Activated CD8-positive, alpha-beta memory T cell treated with anti-CD3 and anti-CD28 coated beads for 1 hour (primary cell): ENCODE measurements at places on chromosomes 11 and 22.

DNA sequence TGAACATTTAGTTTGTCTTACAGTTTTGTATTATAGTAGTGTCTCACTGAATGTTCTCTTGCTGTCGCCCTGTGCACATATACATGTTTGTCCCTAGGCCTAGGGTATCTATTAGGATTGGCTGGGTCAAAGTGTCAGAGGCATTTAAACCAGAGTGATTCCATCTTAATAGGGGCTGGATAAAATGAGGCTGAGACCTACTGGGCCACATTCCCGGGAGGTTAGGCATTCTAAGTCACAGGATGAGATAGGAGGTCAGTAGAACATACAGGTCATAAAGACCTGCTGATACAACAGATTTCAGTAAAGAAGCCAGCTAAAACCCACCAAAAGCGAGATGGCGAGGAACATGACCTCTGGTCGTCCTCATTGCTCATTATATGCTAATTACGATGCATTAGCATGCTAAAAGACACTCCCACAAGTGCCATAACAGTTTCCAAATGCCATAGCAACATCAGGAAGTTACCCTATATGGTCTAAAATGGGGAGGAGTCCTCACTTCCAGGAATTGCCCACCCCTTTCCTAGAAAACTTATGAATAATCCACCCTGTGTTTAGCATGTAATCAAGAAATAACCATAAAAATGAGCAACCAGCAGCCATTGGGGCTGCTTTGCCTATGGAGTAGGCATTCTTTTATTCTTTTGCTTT, 82.6 kb downstream of the LDLRAD3 start:
- no peak for DNase-seq

- no peak for DNase-seq
Observed at GRCh38 chr22:42116848-42117424, 13.7 kb downstream of the CYP2D6 start.

GRCh38 chr11:106581399-106581798, 436.9 kb downstream of the GUCY1A2 start:
- no peak for DNase-seq

DNA sequence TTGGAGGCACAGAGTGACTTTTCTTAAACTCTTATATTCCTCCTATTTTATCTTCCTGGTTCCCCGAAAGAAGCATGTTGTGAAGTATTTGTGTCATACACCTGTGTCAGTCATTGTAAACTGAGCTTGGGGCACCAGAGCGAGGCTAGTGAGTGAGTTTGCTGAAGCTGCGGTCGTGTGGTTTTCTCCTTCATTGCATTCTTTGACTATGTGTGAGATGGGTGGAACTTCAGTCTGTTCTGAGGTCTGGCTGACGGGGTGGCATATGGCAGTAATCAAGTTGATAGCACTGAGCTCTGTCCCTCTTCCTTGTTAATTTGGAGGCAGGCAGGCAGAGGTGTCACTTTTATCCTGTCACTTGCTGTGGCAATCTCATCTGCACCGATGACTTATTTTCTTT, 4.2 kb downstream of the VPS26B start:
- no peak for DNase-seq

DNA sequence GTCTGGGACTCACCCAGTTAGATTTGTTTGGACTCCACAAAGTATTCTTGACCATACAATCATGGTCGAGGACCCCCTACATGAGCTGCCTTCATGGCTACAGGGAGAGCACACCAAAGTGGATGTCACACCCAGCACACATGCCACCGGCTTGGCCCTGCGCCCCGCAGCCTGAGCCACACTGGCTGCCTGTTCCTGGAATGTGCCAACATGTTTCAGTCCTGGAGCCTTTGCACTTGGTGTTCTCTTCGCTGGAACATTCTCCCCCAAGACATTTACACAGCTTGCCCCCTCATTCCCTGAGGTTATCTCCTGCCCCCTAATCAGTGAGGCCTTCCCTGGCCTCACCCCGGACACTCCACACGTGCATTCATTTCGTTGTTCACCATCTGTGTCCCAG, 46.0 kb downstream of the PPARA start:
- DNase-seq = no peak

DNA sequence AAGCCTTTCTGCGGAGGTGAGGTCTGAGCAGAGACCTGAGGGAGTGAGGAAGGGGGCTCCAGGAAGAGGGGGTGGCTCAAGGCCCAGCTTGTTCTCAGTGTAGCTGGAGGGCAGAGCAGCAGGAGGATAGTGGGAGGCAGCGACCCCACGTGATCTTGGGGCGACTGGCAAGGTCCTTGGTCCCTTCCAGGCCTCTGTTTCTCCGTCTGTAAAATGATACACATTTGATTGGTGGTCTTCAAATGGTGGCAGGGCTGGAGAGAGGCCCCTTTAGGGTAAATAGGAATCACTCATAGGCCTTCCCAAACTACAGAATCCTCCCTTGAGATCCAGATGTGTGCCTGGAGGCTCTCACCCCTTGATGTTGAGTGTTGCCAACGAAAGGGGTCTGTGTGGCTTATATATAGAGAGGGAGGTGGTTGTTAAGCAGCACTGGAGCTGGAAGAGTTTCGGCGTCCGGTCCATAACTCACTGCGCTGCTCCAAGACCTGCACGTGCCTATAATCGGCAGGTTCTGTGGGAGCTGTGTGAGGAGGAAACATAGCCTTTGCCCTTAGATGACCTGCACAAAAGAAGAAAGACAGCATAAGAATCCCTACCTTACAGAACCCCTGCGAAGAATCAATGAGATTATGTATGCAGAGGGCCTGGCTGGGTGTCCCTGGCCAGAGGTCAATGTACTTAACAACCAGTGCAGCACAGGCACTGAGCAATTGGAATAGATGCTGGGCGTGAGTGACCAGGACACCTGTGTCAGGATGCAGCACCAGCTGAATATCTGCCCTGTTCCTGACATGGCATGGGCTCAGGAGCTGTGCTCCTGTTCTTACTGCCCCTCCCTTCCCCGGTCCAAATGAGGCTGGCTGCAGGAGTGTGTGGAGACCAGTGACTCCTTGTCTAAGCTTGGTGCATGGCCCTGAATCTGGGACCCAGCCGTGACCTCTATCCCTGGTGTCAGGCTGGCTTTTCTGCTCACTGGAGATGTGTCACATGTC, 28.7 kb downstream of the OTOG start:
- no peak for DNase-seq

DNA sequence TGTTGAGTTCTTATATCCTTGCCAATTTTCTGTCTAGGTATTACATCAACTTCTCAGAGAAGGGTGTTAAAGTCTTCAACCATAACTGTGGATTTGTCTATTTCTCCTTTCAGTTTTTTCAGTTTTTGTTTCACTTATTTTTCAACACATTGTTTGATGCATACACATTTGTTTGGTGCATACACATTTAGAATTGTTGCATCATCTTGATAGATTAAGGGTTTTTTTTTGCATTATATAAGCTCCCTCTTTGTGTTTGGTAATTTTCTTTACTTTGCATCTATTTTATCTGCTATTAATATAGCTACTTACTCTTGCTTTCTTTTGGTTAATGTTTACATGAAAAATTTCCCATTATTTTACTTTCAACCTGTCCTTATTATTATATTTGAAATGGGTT, 20.8 kb upstream of the TRAF6 start:
- no peak for DNase-seq

- DNase-seq = no peak
Observed at GRCh38 chr11:86442827-86443226, 68.1 kb downstream of the CCDC81 start.

DNA sequence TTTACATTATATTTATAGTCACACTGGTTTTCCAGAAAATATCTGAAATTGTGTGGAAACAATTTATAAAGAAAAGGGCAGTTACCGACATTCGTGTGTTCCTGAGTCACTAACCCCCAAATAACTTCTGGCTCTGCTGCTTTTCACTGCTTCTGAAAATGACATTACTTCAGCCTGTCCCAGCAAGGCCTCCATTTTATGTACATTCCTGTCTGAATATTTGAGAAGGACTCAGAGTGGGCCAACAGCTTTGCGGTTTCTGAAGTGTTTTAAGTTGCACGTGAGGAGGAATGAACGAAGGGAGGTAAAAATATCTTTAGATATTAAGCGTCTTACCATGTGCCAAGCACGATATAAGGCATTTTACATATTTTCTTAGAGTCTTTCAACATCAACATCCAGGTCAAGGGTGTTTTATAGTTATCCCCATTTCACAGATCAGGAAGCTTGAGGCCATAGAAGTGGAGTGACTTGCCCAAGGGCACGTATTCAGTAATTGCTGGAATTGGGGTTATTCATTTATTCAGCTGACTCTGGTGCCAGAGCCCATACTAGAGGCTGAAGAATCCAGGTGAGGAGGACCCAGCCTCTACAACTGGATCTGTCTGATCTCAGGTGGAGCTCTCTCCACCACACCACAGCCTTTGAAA, 30.8 kb upstream of the WNT11 start:
- DNase-seq = no peak

GRCh38 chr11:70066628-70067027, 11.5 kb upstream of the ANO1 start:
- DNase-seq = no peak

GRCh38 chr22:49951986-49952896, 8.3 kb upstream of the PIM3 start:
- no peak for DNase-seq

DNA sequence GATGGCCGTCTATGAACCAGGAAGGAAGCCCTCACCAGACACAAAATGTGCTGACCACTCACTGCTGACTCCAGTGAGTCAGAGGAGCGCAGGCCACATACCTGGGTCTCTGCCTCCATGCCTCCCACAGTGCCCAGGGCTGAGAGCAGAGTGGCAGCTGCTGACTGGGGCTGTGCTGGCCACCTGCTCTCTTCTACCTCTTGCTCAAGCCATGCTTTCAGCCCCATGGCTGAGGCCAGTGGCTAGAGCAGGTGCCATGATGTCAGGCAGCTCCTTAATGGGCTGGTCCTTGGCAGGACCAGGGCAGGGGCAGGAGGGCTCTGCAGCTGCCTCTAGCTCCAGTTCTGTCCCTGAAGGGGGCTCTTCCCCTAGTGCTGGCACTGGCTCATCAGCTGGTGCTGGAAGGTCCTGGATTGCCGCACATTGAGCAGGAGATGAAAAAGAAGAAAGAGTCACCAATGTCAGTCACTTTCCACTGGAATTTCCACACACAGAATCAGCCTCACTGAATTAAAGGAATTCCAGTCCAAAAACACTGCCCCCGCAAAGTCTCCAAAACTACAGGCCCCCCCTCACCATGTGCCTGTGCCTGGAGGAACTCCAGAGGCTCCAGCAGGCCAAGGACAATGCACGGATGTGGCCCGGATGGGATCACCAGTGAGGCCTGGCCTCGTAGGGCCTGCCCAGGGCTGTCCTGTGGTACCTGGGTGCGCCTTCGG, 86.4 kb downstream of the GGTLC2 start:
- DNase-seq = no peak

- no peak for DNase-seq
Observed at GRCh38 chr11:19946681-19947080, 213.6 kb downstream of the DBX1 start.

- no peak for DNase-seq
Observed at GRCh38 chr11:61923166-61924063, 6.0 kb upstream of the RAB3IL1 start.

DNA sequence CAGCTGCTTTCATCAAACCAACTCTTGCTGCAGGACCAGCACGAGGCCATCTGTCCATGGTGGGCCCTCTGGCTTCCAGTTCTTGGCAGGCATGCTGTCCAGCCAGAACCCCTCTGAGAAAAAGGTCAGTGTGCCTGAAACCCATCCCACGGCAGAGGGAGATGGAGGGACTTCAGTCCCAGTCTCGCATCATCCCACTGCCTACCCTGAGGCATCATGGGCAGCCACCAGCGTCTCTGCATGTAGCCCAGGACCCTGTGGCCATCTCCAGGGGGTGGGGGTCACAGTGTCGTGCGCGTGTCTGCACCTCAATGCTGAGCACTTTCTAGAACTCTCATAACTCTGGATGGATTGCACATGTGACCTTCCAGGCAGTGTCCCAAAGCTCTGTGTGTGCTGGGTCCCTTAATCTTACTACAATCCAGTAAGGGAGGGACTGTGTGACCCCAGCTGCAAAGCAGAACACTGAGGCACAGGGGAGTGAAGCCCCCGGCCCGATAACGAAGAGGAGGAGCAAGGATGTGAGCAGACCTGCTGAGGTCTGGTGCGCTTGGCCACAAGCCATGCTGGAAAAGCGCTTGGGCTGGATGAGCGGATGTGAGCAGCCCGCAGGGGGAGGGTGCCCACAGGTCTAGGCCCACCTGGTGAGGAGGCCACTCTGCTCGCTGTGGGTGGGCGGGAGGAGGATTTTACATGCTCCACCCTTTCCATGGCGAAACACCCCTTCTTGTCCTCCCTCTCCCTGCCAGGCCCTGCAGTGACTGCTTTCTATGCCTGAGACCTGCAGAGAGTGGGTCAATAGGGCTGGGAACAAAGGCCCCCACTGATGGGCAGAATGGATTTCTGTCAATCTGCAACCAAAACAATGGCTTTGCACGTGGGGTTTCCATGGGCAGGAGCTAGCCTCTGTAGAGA, 1401.0 kb downstream of the BRD1 start:
- no peak for DNase-seq

DNA sequence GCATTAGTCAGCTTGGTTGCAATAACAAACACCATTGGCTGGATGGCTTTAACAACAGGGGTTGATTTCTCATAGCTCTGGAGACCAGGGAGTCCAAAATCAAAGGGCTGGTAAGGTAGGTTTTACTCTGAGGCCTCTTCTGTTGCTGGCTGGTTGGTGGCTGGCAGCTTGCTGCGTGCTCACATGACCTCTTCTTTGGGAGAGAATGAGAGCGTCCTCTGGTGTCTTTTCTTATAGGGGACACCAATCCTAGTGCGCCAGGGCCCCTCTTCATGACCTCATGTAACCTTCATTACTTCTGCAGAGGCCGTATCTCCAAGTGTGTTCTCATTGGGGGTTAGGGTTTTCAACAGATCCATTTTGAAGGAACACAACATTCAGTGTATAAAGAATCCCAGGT, 1308.3 kb downstream of the TBC1D22A start:
- no peak for DNase-seq

DNA sequence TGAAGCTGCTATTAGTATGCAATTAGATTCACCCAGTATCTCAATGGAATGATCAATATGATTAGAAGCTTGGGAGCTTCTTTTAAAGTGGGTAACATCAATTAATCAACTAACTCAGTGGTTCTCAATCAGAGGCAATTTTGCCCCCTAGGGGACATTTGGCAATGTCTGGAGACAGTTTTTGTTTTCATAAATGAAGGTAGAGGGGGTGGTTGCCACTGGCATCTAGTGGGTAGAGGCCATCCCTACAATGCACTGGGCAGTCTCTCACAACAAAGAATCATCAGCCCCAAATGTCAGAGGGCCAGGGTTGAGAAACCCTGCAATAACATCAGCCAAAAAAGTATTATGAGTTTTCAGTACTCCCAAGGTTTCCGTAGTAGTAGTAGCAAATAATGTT, 5.9 kb upstream of the AMOTL1 start:
- no peak for DNase-seq

DNA sequence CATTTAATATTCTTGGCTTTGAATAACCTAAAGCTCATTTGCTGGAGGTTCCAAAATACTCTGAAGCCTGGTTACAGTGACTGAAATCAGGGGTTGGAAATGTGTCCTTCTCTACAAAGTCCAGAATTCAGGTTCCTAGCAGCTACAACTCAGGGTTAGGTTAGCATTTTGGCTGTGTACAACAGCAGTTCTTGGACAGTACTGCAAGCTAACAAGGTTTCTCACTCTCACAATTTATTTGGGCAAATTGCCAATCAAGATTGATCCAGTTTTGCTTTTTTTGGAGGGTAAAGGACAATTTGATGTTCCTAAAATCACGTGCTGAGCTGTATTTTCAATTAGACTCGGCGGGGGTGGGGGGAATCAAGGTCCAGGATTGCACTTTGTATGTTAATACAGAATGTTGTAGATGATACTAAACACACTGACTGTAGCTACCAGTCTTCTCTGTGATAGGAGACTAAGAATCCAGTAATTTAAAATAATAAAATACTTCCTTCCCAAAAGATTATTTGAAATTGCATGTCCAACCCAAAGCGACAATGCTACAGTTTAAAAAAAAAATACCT, 49.7 kb upstream of the RAPSN start:
- no peak for DNase-seq
